Esophagus squamous epithelium (tissue), 5 donors: ENCODE measurements at places on chromosomes 1 and 21. TPM values are rescaled to one million over a fixed set of nuclear protein-coding genes. Genes with fewer than 3 reads are reported as not detected.

The RPTN gene
- total RNA-seq, result 0.95 TPM

The ELAPOR1 gene
- 0.49 TPM for total RNA-seq

The TMEM125 gene
- total RNA-seq, result 15.5 TPM

DNA sequence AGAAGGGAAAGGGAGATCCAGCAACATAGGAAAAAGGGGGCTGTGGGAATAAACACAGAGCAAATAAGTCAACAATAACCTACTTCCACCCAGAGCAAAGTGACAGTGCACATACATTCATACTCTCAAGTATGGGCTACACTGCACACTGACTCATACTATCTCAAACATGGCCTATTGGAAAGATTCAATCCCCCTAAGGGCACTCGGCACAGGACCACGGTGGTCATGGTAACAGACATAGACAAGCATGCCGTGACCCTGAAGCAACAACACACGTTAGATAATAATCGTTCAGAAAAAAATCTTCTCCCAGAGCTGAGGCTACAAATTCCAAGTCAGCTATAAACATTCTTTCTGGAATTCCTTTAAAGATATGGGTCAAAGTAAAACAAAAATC, 16.8 kb upstream of the JAK1 start:
- no peak for DNase-seq

- DNase-seq, result no peak
These were observed 15.8 kb downstream of the RNF223 start for GRCh38 chr1:1058088-1058905.
